Stimulated activated CD4-positive, alpha-beta T cell treated with anti-CD3 and anti-CD28 coated beads, Interleukin-1b, Interleukin-23, amount 100 ng/mL, for 1 hour (primary cell): ENCODE measurements at places on chromosomes 16 and 17.

DNA sequence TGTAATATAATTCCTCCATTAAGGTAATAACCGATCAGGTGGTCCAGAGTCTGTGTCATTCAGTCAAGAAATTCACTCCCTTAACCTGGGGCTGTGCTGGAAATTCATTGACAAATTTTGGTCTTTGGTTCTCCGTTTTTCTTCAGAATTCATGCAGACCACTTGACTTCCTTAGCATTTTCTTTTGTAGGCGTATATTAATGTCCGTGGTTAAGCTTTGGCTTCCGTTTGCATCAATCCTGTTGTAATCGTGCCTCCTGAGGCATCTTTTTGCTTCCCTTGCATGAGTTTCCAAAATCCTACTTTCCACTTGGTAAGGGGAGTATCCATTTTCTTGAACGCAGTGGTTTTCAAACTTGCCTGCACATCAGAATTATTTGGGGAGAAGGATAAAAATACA is 9.0 kb downstream of the LRRC37B start:
- no peak for DNase-seq

DNA sequence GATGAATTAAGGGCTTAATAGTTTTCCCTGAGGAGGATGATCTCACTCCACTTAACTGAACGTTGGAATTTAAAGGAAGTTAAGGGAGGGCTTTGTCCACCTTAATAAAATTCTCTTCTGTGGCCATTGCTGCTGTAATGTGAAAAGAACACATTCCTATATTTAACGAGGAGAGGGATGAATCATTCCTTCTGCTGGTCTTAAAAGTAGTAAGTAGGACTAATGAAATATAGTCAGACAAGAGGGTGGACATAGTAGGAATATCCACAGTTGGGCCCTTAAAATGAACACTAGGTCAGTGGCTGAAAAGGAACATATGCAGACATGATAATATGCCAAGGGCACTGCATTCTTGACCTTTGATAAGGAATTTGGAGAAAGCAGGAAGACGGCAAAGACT is 405.6 kb downstream of the PMP22 start:
- no peak for DNase-seq

DNA sequence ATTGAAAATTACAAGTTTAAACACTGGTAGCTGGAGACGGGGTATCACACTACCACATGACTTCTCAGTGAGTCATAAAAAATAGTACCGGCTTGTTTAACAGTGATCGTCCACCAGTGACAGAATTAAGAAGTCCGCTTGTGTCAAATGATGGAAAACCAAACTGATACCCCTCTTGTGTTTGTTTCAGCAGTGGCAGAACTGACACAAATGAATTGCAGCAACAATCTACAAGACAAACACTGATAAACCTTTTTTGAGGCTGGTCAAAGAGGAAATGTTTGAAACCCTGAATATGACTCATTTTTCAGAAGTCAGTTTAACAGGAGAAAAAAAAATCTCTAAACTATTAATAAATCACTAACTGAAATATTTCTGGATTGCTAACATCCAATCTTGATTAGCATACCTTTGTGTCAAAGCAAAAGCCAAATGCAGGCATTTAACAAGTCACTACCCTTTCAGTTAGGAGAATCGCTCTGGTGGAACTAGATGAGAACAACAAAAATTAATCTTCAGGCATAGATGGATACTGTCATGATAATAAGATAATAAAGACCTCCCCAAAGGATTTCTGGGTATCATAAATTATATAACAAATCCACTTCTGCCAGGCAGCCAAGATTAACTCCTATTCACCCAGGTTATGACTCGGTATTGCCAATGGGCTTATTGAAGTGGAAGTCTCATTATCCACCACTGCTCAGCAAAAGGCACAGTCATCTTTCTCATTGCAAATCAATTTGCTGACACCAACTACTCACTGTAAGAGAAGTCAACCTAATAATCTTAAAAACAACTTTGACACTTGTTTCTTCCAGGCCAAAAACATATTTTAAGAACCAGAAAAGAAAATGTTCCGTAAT is 20.8 kb downstream of the DCUN1D3 start:
- DNase-seq = no peak

DNA sequence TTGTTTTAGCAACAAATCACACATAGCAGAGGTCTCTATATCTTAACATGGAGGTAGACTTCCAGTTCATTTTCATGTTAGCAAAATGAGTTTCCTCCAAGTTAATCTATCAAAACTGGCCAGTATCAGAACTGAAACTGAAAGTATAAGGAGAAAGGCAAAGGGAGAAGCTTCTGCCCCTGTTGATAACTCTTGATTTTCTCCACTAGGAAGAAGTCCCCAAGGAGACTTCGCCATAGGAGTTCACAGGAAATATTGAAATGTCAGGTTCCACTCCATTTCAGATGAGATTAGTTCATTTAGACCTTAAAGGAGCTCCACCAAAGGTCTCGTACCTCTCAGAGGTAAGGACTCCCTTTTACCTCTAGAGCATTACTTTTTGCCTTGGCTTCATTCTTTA is 1.2 kb upstream of the OGFOD3 start:
- no peak for DNase-seq

DNA sequence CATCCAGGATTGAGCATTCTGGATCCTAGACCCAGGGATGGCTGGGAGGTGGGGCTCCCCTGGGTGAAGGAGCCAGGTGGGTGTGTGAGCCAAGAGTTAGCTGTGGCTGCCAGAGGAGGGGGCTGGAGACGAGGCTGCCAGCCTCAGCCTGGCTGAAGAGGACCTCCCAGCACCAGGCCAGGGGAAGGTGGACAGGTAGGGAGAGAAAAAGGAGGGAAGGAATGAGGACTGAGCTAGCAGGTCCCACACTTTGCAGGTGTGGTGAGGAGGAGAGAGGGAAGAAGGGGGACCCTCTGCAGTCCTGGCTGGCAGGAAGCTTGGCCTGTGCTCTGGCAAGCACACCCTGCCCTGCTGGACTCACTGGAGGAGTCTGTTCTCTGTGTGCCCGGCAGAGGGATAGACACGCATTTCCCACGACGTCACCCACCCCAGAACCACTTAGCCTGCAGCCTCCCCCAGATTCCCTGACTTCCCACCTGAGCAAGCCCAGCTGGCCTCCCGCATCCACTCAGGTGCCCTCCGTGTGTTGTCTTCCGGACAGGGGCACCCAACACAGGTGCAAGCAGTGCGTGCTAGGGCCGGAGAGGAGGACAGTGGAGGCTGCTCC is 42.0 kb downstream of the SOCS3 start:
- DNase-seq = no peak

- no peak for DNase-seq
Measured at GRCh38 chr16:25925421-25925820, 233.7 kb downstream of the HS3ST4 start.

DNA sequence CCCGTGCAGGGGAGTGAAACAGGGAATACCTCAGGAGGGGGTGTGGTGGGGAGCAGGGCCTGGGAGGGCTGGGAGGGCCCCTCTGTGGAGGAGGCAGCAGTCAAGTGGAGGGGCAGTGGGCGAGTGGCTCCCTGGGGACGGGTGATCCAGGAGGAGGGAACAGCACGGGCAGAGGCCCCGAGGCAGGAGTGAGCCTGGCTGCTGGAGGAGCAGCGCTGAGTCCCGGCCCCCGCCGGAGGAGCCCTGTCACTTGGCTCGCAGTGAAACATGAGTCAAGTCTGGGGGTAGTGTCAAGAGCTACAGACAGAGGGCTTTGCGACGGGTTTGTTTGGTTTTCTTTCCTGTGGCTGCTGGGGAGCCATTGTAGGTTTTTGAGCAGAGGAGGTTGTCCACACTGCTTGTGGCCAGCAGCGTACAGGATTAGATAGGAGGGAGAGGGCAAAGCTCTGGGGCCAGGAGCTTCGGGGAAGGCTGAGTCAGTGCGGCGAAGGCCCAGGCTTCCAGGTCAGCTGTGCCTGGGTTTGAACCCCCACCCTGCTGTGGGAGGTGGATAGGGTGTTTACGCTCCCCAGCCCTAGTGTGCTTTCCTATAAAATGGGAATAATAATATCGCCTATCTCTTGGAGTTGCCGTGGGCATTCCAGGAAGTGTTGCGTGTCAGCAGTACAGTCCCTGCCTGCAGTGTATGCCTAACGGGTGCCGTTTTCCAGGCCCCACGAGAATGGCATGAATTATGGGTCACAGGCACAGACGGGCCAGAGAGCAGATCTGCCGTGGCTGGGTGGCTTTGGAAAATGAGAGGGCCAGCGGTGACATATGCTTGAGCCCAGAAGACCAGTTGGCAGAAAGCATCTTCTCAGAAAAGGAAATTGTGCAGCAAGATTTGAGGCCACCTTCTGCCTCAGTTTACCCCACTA is 115.9 kb upstream of the CIBAR2 start:
- no peak for DNase-seq

DNA sequence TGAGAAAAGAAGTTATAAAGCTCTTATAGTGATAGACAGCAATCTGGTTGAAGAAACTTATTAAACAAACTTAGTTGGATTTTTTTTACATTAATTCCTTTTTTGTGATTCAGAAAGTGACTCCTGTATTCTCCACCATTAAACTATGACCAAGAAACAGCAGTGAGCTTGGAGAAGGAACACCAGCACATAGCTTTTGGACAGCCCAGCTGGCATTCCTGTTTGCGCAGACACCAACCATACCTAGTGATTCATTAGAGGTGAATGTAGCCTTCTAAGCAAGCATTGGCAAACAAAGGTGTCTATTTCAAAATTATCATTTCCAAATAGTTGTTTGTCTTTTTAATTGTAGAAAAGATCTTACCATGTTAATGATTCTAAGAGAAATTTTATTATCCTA is 94.4 kb downstream of the STXBP4 start:
- no peak for DNase-seq

DNA sequence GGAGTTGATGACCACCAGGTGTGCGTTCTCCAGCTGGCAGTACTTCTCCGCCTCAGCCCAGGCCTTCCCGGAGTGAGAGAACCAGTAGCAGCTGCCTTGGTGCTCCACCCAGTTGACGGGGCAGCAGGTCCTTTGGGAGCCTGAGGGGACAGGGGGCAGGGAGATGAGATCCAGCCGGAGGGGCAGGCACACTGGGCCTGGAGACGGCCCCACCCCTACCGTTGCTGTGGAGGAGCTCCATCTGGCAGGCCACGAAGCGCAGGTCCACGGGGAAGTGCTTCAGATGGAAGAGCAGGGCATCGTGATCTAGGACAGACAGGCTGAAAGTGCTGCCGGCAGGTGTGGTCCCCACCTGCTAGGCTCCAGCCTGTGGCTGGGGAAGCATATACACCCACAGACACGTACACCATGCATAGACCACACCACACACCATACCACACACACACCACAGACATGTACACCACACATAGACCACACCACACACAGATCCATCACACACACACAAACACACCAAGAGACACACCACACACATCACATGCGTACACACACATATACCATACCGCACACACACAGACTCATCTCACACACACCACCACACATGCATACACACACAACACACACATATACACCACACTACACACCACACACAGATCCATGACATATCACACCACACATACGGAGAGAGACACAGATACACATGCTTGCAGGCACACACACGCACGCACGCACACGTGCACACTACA is 7.4 kb downstream of the ASGR2 start:
- DNase-seq = no peak

- no peak for DNase-seq
Measured at GRCh38 chr16:6884002-6884401, 448.6 kb upstream of the RBFOX1 start.
